ENCODE measurements at places on chromosomes 13 and 19.
A peak's percentile ranks its signal among the peaks of the same experiment; 100 is the strongest.

- DNase-seq = no peak
Observed at GRCh38 chr13:30148786-30149185, 158.6 kb downstream of the KATNAL1 start.

- DNase-seq = no peak
Observed at GRCh38 chr13:45084515-45084914, 35.8 kb upstream of the GTF2F2 start.

DNA sequence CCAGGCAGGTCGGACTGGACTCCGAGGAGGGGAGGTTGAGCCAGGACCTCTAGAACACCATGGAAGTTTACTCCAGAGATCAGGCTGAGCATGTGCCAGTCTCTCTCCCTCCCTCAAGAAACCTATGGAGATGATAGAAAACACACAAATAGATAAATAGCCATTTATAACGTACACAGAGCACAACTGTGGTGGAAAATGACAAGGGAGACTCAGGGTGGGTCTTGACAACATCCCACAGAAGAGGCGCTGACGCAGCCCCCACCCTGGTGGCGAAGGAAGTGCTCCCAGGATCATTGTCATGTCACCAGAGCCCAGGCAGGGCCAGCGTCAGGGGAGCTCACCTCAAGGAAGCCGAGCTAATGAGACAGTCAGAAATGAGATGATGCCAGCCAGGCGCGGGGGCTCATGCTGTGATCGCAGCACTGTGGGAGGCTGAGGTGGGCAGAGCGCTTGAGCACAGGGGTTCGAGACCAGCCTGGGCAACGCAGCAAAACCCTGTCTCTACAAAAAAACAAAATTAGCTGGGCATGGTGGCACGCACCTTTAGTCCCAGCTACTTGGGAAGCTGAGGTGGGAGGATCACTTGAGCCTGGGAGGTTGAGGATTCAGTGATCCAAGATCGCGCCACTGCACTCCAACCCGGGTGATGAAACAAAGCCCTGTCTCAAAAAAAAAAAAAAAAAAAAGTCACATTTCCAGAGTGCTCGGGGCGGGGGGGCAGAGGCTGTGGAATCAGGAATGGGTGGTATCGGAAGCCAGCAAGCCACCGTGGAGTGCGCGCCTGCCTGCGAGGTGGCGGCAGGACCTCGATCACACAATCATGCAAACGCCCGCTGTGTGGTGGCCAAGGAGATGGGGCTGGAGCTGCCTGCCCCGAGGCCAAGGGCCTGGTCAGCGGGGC, 178.4 kb downstream of the KDM4B start:
- no peak for DNase-seq

GRCh38 chr13:30158774-30159445, 148.4 kb downstream of the KATNAL1 start:
- no peak for DNase-seq

DNA sequence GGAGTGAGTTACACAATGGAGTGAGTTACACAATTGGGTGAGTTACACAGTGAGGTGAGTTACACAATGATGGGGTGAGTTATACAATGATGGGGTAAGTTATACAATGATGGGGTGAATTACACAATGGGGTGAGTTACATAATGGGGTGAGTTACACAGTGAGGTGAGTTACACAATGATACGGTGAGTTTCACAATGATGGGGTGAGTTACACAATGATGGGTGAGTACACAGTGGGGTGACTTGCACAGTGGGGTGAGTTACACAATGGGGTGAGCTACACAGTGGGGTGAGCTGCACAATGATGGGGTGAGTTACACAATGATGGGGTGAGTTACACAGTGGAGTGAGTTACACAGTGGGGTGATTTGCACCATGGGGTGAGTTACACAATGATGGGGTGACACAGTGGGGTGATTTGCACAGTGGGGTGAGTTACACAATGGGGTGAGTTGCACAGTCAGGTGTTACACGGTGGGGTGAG, 52.5 kb upstream of the GAS6 start:
- no peak for DNase-seq

GRCh38 chr13:52669677-52670076, 17.0 kb downstream of the SUGT1 start:
- DNase-seq = no peak

GRCh38 chr19:57688011-57688763, 6.4 kb downstream of the ZNF551 start:
- no peak for DNase-seq

DNA sequence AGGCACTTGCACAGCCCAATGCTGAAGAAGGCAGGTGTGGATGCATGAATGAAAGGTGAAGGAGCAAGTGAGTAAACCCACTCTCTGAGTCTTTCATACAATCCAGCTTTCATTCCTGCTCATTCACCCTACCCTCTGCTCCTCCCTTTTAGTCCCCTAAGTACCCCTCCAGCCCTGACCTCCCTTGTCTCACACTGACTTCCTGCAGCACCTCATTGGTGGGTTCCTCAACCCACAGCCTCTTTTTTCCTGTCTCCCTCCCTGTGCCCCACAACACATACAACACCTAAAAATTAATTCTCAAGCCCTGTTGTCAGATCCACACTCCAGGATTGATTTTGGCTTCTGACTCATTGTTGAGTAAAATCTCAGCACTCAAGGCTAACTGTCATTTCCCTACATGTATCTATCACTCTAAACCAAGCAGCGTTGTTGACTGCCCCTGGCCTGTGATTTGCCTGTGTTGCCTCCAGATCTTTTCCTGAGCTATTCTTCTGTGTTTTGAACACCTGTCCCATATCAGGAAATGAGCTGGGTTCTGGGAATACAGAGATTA, 177.3 kb upstream of the SERP2 start:
- no peak for DNase-seq

GRCh38 chr19:4878491-4878968, 11.1 kb upstream of the PLIN3 start:
- no peak for DNase-seq

GRCh38 chr13:51673165-51673564, 88.9 kb downstream of the WDFY2 start:
- no peak for DNase-seq

GRCh38 chr13:26872525-26873385, 112.2 kb upstream of the GPR12 start:
- DNase-seq = peak; percentile 7

DNA sequence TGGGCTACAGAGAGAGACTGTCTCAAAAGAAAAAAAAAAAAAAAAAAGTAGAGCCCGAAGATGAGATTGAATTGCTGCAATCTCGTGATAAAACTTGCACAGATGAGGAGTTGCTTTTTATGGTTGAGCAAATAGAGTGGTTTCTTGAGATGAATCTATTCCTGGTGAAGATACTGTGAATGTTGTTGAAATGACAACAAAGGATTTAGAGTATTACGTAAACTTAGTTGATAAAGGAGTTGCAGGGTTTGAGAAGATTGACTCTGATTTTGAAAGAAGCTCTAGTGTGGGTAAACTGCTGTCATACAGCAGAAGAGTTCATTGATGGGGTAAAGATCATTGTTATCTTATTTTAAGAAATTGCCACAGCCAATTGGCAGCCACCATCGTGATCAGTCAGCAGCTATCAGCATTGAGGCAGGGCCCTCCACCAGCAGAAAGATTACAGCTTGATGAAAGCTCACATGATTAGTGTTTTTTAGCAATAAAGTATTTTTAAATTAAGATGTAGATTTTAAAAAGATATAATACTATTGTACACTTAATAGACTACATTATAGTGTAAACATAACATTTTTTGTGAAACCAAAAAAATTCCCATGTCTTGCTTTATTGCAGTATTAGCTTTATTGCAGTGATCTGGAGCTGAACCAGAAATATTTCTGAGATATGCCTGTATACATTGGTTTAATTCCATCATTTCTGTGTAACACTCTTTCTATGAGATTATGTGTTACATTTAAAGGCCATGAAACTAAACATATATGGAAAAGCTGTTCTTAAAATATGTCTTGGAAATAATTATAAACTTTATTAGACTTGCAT, 43.1 kb downstream of the ZMYM2 start:
- DNase-seq = no peak

- no peak for DNase-seq
Observed at GRCh38 chr19:58001895-58002369, 688 bp downstream of the ZNF606 start.

DNA sequence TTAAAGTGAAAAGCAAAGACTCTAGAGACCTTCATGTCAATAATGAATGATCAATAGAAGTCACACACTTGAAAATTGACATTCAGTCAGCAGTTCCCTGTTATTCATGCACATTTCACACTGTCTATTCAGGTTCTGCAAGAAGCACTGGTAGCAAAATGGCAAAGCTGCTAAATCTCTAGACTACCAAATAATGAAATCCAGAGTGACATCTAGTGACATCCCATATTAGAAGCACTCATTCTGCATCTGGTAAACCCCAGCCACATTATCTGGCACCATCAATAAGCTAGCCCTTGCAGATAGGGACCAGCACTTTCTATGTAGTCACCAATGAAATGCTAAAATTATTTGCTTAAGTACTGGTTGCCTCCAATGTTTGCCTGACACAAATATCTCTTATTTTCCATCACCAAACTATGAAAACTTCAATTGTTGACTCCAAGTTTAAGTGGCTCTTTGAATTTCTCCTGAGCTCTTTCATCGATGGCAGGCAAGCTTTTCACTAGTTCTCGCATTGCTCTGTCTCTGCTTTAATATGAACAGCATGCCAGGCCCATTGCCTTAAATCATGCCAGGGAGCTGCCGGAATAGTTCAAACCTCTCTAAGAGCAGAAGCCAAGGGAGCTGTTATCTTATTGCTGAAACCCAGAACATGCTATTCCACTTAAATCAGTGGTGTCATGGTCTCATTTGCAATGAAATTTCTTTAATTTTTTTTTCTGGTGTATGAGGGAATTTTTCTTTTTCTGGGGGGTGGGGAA, 409.9 kb downstream of the MZT1 start:
- no peak for DNase-seq

DNA sequence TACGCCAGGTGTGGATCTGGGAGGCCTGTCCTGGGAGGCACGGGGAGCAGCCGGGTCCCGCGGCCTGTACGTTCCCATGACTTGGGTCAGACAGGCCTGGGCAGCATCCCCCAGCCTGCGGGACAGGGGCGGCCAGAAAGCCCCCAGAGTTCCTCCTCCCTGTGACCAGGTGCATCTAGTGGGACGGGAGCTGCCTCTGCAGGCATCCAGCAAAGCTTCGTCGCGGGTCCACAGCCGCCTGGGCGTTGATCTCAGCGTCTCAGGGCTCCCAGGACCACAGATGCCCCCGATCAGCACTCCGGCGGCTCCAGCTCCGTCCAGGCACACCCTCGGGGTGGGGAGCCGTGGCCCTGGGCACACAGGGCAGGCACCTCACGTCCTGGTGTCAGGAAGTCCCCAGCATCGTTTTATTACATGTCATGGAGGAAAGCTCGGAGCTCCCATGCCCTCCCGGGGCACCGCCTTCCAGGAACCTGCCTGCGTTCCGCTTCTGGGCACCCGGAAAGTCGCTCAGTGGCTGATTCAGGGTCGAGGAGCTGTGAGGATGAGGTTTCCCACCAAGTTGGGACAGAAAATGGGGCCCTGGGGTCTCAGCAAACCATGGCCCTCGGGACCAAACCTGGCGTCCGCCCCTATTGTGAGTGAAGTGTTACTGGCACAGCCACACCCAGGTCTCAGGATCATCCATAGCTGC, 1.5 kb upstream of the GZMM start:
- DNase-seq = no peak

- DNase-seq = no peak
Observed at GRCh38 chr13:113918580-113918979, 54.7 kb upstream of the GAS6 start.

DNA sequence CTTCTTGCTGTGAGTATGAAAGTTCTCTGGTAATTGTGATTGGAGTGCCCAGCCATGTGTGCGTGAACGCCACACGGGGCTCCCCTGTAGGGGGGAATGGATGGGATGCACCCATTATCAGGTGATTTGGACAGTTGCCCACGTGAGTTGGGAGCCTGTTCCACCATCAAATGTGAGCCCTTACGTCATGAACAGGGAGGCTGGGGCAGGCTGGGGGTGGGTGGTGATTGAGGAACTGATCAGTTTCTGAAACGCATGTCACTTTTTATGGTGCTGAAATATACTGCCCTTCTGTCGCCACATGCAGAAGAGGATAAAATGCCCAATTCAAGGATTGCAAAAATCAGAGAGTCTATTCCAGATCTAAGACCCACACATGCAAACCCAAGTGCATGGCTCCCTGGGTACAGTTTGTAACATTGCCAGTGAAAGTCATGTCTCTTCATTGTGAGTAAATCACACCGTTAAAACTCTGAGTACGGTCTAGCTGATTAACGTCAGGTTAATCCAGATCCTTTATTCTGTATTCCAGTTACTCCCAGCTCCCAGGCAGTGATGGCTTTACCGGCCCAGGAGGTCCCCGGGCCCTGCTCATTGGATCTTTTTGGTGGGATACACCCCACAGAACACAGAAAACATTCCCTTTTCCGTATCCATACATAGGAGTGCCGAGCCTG, 90.2 kb downstream of the RAB20 start:
- no peak for DNase-seq

GRCh38 chr13:25796474-25796873, 255.3 kb downstream of the SHISA2 start:
- no peak for DNase-seq

GRCh38 chr13:99191900-99192399, 8.7 kb upstream of the UBAC2 start:
- DNase-seq = no peak

DNA sequence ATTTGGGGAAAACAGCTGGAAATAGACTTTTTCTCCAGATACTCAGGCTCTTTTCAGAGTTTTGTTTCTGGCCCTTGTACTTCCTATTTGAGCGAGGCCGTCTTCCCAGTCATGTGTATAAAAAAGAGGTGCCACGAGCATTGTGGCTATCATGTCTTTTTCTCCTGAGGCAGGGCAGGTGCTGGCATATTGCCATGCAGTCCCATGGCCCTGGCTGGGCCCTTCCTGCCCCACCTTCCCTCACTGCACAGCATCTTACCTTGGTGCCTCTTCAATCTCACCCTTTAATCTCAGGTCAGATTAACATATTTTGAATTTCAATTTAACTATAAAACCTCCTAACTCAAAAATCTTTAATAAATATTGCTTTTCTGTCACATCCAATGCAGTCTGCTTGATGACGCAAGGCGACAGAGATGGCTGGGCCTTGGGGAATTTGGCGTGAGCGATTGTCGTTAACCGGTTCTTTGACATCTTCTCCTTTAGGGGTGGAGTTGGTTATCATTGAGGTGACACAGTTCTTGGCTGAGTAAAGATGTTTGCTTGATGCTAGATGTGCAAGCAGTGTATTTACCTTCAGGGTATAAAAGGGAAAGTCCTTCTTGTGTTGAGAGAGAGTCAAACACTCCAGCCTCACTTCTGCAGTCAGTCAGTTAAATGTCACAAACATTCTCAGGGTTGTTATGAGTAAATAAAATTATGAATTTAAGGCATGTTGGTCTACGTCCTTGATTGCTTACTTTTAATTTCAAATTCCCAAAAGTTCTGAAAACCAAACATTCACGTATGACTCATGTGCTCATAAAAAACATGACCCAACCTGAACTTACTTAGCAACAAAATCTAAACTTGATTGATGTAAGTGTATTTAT, 289.9 kb downstream of the MYO16 start:
- no peak for DNase-seq

GRCh38 chr19:11736696-11737095, 2.0 kb downstream of the ZNF823 start:
- DNase-seq = no peak

Measured in activated CD8-positive, alpha-beta memory T cell treated with anti-CD3 and anti-CD28 coated beads for 48 hours (primary cell).